ENCODE measurements at places on chromosomes 3 and 15.

- DNase-seq, result no peak
These were observed 55.5 kb downstream of the ST6GAL1 start for GRCh38 chr3:186985661-186986364.

DNA sequence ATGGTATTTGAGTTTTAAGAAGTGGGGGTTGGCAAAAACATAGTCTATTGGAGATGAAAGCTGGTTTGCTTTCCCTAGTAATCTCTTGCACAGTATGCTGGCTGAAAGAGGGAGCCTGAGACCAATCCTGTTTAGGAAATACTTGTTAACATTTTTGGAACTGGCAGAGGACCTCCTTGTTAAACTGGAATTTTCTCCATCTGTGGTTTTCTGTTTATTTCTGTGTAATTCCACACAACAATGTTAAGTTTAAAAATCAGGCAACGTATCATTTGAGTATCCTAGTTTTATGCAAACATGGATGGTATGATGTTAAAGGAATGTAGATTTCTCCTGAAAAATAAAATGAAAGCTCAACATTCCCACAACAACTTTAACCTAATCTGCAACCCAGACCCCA, 536.0 kb upstream of the TBL1XR1 start:
- no peak for DNase-seq

DNA sequence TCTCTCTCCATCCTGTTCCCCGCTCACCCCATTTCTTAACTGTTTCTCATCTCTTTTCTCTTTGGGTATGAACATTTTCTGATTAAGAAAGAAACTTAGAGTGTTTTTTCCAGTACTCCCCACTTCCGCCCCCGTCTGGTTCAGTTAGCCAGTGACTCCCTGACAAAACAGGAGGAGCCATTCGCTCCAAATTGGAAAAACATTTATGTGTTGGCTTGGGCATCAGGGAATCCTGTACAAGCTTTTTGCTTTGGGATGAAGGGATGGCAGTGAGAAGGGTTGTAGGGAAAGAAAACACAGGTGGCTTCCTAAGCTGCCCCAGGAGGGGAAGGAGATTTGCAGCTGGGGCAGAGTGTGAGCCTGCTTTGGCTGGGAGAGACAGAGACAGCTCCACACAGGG, 47.0 kb downstream of the BOC start:
- no peak for DNase-seq

DNA sequence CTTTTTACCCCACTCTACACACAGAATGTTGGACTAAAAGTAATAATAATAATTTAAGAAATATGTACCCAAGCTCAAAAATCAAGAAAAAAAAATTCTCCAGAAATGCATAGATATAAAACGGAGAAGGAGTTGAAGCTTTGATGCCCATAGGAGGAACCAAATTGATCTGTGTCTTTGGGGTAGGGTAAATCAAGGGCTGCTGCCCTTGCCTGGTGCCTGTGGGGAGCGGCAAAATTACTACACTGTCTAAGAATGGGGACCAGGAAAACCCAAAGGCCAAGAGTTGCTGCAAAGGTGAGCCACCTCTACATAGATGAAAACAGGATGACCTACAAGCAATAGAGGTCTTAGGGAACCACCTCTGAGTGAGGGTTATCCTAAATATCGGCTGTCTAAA, 56.0 kb upstream of the SPPL2A start:
- DNase-seq, result no peak
